Germinal center (tissue), 1 donor: ENCODE measurements at places on chromosomes 11 and 22.

GRCh38 chr22:45211435-45211834, 29.3 kb downstream of the KIAA0930 start:
- DNase-seq = no peak

GRCh38 chr11:132039521-132039920, 669.1 kb downstream of the NTM start:
- DNase-seq = no peak

- no peak for DNase-seq
Observed at GRCh38 chr22:29353286-29353685, 35.1 kb downstream of the AP1B1 start.

GRCh38 chr11:2450321-2451041, 5.7 kb downstream of the KCNQ1 start:
- DNase-seq = no peak

DNA sequence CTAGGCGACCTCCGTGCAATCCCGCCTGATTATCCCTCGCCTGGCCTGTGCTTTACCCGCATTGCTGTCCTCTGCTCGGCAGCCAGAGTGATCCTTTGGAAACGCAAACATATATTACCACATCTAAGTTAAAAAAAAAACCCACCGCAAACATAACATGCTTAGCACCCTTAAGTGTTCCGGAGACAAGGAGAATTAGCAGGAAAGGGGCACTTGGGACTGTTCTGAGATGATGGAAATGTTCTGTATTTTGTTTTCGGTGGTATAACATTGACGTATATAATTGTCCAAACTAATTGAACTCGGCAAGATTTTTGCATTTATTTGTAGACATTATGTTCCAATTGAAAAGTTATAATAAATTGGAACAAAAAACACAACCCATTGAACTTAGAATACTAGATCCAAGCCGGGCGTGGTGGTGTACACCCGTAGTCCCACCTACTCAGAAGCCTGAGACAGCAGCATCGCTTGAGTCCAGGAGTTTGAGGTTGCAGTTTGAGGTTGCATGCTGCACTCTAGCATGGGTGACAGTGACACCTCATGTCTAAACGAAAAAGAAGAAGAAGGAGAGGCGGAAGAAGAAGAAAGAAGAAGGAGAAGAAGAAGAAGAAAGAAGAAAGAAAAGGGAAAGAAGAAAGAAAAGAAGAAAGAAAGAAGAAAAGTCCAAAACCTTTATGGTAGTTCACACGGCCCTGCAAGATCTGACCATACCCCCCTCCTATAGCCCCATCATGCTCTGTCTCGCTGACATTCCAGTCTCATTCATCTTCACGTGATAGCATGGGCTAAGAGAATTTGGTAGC, 604 bp upstream of the POLR3H start:
- DNase-seq = no peak

- no peak for DNase-seq
Observed at GRCh38 chr11:8693555-8693954, 11.0 kb downstream of the RPL27A start.

DNA sequence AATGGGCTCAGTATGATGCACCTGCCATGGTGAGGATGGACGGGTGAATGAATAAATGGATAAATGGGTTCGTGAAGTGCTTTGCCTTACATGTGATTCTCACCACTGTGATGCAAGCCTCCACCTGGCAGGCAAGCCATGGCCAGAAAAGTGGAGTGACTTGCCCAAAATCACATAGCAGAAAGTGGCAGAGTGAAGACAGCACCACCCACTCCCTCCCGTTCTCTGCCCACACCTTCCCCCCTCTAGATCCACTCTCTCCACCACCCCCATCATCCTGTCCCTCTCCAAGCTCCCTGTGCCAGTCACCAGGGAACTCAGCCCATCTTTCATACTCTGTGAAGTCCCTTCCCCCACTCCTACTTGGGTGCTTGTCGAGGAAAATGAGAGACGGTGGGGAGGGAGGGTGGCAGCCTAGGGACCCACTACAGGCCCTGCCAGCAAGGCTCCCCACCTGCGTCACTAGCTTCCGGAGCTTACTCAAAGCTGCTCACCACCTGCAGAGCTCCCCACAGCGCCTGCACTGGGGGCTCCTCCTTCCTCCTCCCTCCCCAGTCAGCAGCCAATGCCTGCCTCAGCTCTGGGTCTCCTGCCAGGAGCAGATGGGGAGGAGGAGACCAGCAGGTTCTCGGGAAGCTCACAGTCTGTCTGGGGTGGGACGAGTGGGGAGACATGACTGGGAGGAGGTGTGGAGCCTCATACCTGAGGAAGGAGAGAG, 82.3 kb downstream of the PDE2A start:
- no peak for DNase-seq

GRCh38 chr11:124934862-124935547, 842 bp downstream of the HEPACAM start:
- no peak for DNase-seq

GRCh38 chr11:27777033-27777432, 76.8 kb upstream of the BDNF start:
- DNase-seq = no peak

DNA sequence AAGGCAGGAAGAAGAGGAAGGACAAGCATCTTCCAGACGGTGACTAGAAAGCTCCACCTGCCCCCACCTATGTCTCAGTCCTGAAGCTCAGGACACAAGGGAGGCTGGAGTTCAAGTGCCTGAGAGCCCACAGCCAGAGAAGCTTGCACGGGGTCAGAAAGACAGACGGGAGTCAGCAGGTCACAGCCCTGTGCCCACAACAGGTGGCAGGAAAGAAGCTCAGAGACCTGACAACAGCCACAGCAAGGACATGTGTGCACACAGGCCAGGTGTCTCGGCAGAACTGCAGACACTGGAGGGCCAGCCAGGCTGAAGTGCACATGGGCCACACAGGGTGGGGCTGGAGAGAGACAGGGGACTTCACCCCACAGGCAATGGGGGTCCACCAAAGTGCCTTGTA, 37.2 kb upstream of the MOB2 start:
- DNase-seq = peak; percentile 31

DNA sequence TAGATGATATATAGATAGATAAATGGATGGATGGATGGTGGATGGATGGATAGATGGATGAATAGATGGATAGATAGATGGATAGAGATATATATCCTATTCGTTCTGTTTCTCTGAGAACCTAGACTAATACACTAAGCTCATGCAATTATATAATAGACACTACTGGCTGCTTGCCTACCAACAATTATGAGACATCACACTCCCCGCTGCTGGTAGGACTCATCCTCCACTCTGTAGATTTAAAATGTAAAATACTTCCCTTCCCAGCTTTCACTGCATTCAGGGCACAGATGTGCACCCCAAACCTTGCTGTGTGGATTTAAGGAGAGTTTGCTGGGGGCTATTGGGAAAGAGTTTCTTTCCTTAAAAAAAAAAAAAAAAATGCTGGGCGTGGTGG, 28.3 kb upstream of the RCN1 start:
- DNase-seq = no peak

DNA sequence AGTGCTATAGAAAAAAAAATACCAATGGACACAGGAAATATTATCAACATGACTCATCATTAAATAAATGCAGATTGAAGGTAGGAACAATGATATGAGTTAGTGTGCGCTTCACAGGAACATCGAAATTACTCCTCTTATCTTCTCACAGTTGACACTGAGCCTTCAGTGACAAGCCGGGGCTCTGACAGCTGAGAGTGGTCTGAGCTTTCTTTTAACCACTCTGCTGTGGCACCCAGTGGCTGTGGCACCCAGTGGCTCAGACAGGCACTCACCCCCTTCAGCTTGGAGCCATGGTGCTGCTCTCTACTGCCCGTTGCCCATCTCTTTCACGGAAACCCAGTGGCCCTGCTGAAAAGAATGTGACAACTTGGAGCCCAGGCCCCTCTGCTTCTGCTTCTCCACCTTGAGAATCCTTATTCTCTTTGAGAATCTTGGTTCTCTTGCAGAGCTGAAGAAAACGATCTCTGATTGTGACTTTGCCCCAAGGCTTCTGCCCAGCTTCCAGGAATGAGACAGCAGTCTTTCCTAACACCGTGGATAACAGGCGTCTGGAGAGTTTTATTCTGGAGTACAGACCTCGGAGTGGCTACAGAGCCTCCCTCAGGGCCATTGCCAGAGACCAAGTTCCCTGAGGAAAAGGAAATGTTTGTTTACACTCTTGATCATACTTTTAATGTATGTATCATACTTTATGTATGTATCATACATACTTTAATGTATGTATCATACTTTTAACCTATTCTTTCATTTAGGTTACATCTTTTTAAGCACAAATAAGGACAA, 37.1 kb upstream of the OR8B8 start:
- no peak for DNase-seq

DNA sequence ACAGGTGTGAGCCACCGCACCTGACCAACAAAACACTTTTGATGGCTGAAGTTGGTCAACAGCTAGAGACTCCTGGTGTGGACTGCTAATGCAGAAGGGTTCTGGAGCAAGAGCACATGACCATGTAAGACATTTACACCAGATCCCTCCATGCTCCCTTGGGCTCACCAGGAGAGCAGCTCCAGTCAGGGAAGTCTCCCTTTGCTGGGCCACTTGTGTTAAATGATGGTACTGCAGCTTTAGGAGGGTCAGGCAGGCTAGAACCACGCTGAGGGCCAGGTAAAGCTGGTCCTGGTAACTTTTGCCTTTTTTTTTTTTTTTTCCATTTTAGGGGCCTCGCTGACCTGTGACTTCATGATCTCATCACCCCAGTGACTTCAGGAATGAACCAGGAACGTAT, 146.4 kb downstream of the FBXO7 start:
- no peak for DNase-seq

GRCh38 chr11:22520521-22520920, 105.1 kb downstream of the FANCF start:
- DNase-seq = no peak

DNA sequence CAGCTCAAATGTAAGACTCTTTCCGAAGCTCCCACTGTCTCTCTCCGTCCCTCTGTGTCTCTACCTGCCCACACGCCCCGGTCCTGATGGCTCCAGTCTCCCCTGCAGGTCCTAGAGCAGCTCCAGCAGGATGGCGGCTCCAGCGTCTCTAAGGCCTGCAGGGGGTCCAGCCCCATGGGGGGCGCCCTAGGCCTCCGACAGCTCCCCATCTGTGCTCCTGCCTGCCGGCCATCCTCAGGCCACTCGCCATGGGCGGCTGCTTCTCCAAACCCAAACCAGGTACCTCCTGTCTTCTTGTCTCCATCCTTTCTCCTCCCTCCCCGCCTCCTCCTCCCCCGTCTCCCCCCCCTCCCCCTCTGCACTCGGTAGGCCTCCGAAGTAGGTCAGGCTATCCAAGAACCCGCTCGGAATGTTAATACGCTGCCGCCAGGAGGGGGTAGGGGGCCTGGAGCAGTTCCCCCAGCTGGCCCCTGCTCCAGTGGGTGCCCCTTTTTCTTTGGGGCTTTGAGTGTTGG, 699 bp downstream of the AIFM3 start:
- DNase-seq = no peak

GRCh38 chr11:1486054-1486825, at the start of gene MOB2:
MOB2 (minus strand) TSS chr11:1486779; CDS start chr11:1486556, 223 bp downstream.
- no peak for DNase-seq

DNA sequence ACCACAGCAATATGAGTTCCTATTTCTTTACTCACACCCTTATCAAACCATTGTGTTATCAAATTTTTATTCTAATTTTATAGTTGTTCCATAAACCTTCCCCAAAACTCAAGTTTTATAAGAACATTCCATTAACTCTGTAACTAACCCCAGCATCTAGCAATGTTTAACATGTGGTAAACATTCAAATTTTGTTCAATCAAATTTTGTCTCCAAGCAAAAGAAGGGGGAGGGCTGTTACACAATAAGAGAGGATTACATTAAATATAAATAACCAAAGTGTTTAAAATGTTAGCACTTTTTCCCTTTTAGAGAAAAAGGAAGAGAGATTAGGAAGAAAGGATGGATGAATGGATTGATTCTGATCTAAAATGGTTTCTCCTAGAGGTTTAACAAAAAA, 20.5 kb downstream of the RBFOX2 start:
- DNase-seq = no peak

GRCh38 chr22:18103527-18104269, 6.9 kb upstream of the TUBA8 start:
- DNase-seq = no peak

DNA sequence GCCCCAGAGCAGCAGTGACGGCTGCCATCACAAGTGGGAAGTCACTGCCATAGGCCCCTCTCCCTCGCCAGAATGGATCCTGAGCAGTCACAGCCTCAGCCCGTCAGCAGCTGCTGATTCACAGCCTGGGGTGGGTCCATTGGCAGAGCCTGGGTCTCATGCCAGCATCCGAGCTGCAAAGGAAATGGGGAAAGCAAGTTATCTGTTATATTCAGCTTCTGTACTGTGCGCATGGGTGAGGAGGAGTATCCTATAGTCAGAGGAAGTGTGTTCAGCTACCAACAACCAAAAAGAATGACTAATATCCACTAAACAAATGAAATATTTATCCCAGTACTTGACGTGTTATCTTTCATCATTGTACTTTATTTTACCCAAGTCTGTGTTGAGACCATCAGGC, 119.7 kb downstream of the RCN1 start:
- DNase-seq = no peak

DNA sequence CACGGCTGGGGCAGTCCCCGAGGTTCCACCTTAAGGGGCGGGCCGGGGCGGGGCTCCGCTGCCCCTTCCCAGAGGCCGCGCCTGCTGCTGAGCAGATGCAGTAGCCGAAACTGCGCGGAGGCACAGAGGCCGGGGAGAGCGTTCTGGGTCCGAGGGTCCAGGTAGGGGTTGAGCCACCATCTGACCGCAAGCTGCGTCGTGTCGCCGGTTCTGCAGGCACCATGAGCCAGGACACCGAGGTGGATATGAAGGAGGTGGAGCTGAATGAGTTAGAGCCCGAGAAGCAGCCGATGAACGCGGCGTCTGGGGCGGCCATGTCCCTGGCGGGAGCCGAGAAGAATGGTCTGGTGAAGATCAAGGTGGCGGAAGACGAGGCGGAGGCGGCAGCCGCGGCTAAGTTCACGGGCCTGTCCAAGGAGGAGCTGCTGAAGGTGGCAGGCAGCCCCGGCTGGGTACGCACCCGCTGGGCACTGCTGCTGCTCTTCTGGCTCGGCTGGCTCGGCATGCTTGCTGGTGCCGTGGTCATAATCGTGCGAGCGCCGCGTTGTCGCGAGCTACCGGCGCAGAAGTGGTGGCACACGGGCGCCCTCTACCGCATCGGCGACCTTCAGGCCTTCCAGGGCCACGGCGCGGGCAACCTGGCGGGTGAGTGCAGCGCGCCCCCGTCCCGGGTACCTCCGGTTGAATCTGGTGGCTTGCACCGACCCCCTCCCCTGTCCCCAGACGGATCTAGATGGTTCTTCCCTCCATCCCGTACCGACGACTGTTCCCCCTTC, at the start of gene SLC3A2:
TSS of gene SLC3A2 (plus strand) at position 94 of the 776 bp plus-strand sequence. CDS start at position 222, 128 bp downstream.
- DNase-seq = peak; percentile 88

GRCh38 chr22:48153726-48154125, 1391.3 kb downstream of the TBC1D22A start:
- DNase-seq = no peak

DNA sequence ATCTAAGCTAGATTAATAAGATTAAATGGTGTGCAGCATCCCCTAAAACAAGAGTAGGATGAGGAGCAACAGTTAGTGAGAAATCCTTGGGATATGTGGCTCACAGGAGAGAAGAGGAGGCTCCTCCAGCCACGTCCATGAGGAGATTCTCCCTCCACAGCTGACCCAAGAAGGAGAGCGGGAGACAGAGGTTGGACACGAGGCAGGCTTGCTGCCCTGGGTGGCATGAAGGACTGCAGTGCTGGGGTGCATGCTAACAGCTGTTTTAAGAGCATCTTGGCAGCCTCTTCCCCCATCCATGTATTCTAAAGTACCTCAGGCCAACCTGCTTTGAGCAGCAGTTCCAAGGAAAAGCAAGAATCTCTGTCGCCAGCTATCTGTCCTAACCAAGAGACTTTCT, 284.4 kb upstream of the B3GAT1 start:
- no peak for DNase-seq
